Ureter (tissue), 1 donor: ENCODE measurements at places on chromosomes 5 and 9.

- no peak for DNase-seq
These were observed 20.8 kb downstream of the FXN start for GRCh38 chr9:69056191-69056815.

- no peak for DNase-seq
These were observed 1.3 kb downstream of the LVRN start for GRCh38 chr5:115963566-115963965.

GRCh38 chr9:83154087-83154736, 91.3 kb upstream of the RASEF start:
- DNase-seq, result no peak

GRCh38 chr5:171678646-171679045, 107.0 kb upstream of the SMIM23 start:
- DNase-seq, result peak; percentile 6

DNA sequence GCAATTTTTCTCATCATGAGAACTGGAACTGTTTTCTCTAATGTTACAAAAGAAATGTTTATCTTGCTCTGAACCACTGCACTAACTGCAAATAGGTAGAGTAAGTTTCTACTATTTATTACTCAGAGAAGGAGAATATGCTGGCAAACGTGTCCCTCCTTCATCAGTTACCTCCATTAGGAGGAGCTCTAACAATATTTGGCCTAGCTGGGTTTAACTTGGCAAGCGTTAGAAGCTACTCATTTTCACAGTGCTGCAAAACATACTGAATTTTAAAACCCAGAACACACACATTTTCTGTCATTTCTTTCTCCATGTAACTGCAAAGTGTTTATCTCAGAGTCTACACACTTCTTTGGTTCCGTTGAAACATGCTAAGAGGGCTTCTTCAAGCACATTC, 101.0 kb upstream of the GABRG2 start:
- no peak for DNase-seq

DNA sequence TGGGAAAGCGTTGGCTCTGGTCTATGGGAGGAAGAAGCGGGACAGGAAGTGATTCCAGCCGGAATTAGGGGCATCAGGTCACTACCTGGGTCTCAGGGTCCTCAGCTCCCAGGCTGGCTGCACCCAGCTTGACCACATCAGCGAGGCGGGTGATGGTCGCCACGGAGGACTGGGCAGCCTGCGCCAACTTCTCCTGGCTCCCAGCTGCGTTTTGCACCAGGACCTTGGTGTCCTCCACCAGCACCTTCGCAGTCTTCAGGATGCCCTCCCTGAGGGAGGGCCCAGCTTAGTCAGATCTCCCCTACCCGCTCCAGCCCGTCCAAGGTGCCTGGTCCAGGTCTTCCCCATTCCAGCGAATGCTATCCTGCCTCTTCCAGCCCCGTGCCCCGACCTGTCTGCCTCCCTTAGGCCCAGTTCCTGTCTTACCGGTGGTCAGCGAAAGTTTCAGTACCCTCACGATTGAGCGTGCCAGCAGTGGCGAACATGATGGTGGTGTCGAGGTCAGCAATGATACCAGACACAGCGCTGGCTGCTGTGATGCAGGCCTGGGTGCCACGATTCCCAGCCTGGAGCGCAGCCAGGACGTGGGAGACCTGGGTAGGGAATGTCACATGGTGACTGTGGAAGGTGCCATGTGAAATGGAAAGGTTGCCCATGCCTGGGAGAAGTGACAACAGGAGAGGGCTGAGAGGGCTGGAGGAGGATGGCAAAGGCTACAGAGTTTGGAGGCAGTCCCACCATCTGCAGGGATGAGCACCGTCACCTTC, 14.4 kb upstream of the TPM2 start:
- DNase-seq, result no peak

DNA sequence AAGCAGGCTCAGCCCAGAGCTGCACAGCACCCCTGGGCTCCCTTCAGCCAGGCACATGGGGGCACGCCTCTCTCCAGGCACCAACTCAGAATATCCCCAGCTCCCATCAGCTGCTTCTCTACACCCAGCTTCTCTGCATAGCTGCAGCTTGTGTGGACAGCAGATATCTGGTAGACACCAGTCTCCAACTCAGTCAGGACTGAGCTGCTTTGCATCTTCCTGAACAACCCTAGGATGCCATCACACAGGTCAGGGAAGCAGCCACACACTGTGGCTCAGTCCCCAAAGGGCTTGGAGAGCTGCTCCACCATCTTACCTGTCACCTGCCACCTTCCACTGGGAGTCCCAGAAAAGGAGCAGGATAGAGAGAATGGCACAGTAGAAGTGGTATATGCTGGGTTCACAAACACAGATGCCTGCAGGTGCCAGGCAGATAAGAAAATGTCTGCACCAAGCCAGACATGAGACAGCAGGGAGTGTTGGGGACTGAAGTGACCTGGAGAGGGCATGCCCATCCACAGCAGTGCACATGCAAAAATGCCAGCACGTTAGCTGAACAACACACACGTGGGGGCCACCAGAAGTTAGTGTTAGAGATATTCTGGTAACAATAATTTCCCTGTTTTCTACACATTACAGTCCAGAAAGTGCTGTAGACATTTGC, 42.0 kb downstream of the THBS4 start:
- DNase-seq, result no peak

DNA sequence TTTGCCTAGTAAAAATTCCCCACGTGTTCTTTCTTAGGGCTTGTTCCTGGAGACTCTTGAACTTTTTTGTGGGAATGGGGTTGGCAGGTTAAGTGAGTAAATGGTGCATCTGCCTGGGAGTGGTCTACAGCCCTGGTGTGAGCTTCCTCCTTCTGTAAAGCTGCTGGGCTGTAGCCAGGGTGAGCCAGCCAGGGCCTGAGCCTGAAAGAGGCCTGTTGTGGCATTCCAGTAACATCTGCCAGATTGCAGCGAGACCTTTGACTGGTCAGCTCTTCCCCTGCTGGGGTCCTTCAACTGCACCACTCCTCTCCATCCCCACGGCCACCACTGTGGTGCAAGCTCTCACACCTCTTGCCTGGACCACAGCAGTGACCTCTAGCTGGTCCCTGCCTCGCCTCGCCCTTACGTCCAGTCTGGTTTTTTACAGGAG, 47.5 kb downstream of the SLC22A5 start:
- no peak for DNase-seq

DNA sequence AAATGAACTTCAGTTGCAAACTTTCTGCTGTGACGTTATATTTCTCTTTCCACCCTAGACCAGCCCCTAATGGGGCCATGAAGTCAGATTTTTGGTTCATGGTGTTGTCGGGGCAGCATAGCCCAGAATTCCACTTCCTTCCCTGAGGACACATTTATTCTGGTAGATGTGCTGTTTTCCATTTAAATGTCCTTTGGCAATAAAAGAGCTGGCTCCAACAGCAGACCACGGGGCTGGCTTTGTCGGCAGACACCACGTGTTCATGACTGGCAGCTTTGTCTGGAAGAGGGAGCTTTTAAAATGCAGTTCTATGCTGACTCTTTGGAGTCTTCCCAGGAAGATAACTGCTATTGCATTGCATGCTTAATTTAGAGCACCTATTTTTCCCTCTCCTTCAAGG, 17.6 kb upstream of the LCP2 start:
- peak; percentile 62 for DNase-seq

GRCh38 chr5:172410662-172411483, 43.5 kb downstream of the SH3PXD2B start:
- DNase-seq, result no peak

- DNase-seq, result no peak
These were observed 193.3 kb downstream of the TMEM38B start for GRCh38 chr9:105887679-105888078.

GRCh38 chr5:54088081-54088480, 222.3 kb downstream of the ARL15 start:
- DNase-seq, result no peak

DNA sequence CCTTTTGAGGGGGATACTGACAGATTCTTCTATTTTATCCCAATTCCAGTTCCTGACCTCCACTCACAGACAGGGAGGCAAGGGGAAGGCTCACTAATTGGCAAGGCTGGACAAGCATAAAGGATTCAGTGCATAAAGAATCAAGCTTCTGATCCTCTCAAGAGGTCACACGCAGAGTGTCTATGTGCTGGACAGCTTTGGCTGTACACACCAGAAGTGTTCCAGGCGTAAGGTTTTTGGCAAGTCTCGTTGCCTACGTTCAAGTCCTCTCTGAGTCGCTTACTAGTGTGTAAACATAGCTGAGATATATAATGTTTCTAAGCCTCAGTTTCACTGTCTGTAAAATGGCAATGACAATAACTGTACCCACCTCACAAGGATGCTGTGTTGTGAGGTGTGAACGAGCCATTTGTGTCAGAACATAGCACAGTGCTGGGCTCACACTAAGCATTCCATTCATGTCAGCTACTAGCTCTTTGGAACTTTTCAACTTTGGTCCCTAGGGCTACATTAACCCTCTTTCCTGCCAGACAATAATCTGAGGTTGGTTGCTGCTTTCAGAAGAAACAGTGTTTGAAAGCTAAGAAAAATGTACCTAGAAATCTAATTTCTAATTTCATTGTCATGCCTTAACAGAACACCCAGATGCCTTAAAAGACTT, 52.1 kb downstream of the PALM2AKAP2 start:
- no peak for DNase-seq

GRCh38 chr5:1163879-1164278, 37.5 kb upstream of the SLC6A19 start:
- DNase-seq, result no peak

- DNase-seq, result no peak
These were observed 9.5 kb downstream of the MTRR start for GRCh38 chr5:7878381-7878873.

- DNase-seq, result no peak
These were observed 76.7 kb upstream of the CXCL14 start for GRCh38 chr5:135655468-135655815.

DNA sequence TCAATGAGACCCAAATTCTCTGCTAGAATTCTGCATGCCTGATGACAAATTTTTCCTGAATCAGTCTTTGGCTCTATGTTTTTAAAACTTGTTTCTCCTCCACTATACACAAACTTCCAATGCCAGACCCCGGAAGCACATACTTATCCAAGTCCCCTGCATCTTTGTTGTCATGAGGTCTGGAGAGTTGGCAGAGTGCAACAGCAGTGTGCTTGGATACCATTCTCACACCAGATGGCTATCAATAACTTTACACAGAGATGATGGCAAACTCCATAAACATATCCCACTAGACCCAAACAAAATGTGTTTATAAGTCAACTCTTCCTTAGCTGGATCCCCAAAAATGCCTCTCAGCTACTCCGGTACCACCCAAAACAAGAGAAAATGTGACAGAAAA, 337.7 kb upstream of the TRPC7 start:
- no peak for DNase-seq

DNA sequence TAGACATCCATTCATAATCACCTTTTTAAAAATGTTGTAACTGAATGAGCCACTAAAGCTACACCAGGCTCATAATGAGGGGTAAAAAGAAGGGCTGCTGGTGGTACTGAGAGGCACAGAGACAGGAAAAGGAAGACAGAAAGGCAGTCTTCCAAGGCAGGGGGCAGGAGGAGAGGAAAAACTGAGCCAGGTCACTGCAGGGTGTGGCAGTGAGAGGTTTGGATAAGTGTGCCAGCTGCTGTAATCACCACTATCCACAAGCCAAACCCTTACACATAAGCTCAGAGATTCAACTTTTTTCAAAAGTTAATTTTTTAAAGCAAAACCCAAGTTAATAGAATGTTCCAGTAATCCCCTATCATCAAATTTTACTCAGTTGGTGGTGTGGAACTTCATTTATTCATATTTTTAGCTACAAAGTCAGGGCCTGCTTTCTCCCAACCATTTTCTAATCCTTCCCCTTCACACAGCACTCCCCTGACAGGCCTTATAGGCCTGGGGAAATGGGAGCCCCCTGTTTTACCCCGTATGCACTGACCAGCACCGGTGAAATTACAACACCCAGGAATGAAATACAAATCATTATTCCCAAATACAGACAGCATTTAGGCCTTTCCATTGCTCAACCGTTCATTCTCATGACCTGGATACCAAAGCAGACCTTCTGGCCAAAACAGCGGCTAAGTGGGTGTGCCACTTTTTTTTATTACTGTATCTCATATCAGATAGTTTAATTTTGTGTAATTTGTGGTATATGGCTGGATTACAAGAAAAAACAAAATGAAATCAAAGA, 76.3 kb downstream of the EFNA5 start:
- DNase-seq, result no peak

DNA sequence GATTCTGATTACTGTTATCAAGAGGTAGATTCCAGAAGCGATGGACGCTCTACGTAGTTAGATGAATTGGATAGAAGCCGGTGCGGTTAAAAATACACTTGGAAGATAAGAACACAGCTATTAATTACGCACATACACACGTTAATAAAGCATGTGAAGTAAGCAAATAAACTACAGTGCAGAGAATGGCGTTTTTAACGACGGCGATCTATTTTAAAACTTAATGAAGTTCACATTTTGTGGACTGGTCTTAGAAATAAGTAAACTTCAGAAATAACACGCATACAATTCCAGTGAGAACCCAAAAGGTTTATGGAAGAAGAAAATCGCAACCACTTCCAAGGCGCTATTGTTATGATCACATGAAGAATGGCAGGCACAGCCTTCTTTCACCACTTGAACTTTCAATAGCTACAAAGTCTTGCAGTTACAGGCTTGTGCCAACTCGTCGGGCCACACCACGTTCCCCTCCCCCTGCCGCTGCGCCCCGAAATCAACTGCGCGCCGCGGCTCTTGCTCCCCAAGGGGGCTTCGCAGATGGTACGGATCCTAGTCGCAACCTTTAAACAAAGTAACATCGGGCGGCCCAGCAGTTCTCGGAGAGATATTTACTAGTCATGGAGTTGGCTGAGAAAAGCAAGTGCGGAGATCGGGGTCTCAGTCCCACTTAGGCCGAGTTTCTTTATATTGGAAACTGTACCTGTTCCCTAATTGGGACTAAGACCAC, 866 bp upstream of the SEMA6A start:
- DNase-seq, result peak; percentile 49

- DNase-seq, result peak; percentile 85
These were observed at the start of gene RAI14 for GRCh38 chr5:34656001-34656699. Gene RAI14, plus strand, starts transcription at chr5:34656328. Its CDS starts 30,592 bp downstream, at chr5:34686920.

GRCh38 chr9:8384091-8384490, 584.5 kb upstream of the DMAC1 start:
- no peak for DNase-seq

- DNase-seq, result no peak
These were observed 97.4 kb downstream of the DAP start for GRCh38 chr5:10663489-10664179.
